Breast epithelium (tissue), 4 donors: ENCODE measurements at places on chromosomes 7 and 10.
A peak's percentile ranks its signal among the peaks of the same experiment; 100 is the strongest.

DNA sequence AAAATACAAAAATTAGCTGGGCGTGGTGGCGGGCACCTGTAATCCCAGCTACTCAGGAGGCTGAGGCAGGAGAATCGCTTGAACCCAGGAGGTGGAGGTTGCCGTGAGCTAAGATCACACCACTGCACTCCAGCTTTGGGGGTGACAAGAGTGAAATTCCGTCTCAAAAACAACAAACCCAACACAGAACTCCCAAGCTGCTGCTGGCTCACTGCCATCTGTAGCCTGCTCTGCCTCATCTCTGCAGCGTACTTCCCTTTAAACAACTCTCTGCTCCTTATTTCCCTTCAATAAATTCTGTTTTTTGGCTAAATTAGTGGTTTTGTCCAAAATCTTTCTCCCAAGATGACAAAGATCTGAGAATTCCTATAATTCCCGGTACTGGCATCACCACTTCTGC, 189.2 kb upstream of the GALNT17 start:
- no peak for DNase-seq

DNA sequence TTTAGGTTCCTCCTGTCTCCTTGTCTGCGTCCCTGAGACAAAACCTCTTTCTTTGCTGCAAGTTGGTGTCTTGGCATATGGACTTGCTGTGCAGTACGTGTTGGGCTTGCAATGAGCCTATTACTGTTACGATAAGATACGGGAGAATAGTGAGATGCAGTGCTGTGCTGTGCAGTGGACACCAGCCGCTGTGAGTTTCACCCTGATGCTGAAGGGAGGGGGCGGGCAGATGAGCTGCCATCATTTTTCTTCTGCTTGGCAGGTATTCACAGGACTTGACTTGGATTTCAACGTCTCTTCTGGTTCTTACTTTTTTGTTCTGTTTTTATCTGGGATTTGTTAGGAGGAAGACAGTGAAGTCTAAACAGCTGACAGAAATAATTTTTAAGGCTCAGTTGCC, 257.1 kb upstream of the PITRM1 start:
- DNase-seq, result no peak

DNA sequence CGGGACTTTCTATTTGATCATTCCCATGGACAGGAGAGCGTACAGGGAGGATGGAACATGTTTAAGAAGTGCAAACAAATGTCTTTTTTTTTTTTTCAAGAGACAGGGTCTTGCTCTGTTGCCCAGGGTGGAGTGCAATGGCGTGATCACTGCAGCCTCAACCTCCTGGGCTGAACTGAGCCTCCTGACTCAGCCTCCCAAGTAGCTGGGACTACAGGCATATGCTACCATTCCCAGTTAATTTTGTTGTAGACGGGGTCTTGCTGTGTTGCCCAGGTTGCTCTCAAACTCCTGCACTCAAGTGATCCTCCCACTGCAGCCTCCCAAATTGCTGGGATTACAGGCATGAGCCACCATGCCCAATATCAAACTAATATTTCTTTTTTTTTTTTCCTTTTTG, 40.5 kb downstream of the SPDYE5 start:
- DNase-seq, result no peak

DNA sequence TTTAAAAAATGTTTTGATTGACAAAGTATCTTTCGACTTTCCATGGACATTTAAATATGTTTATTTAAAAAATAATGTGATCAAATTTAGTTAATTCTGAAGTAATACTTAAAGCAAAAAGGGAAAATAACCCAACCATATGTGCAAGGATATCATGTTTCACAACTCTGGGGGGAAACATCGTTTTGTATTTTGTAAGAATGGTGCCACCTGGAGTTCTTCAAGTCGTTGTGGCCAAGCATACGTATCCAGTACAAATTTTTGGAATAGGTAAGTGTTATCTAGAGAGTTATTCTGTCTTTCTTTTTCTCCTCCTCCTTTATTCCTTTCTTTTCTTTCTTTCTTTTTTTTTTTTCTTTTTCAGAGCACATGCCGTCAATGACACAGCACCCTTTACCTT, 176.2 kb upstream of the CSTF2T start:
- no peak for DNase-seq

GRCh38 chr10:119308551-119309422, 101.4 kb downstream of the GRK5 start:
- DNase-seq, result no peak

DNA sequence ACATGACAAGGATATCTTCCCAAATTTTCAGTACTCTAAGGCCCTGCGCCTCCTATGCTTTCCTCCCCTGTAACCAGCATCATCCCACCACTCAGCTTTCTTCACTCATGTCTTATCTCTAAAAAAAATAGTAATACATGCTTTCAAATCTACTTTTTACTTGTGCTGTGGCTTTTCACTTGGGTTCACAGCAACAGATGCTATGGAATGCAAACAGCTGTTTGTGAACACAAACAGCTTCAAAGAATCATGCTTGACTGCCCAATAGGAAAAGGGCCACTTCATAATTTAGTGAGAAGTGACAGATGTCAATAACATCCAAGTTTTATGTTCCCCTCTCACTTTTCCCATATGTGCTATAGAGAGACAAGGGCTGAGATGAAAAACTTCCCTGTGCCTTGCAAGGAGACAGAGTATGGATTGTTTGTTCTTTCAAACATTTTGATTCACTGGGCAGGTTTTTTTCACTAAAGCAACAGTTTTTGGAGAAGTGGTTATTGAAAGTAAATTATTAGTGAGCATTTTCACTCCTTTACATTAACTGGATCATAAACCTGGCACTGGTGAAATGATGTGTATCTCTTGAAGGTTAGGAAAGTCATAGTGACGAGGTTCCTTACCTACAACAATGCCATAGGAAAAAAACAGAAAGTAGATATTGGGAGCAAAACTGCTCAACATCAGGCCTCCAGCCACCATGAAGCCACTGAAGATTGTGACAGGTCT, 37.3 kb downstream of the SLC16A9 start:
- no peak for DNase-seq

DNA sequence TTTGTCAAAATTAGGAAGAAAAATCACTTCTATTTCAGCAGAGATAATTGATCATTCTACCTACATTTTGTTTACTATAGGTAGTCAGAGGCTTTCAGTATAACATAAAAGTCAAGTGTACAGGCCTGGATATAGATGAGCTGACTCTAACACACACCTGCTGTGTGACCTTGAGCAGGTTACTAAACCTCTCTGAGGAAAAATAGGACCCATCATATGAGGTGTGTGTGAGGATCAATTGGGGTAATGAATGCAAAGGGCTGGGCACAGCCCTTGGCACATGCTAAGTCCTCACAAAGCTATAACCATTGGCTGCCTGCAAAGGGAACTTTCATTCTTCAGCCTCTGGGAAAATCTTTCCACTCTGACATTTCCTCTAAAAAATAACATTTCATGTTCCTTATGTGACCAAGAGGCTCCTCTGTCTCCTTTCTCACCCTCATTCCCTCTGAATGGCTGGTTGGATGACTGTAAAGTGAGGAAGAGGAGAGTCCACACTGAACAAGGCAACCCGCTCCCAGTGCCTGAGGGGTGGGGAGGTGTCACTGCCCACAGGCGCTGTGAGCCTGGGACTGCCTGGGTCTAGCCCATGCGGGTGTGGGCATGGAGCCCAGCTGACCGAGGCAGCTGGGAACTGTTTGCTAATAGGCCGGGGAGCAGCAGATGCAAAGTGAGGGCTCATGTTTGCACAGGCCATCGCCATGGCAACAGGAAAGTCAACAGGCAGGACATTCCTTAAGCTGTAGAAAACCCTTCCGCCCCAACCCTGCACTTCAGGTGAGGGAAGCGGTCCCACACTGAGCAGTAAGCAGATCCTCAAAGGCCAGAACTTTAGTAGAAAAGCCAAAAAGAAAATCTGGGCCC, 36.8 kb downstream of the MYOF start:
- peak; percentile 96 for DNase-seq

DNA sequence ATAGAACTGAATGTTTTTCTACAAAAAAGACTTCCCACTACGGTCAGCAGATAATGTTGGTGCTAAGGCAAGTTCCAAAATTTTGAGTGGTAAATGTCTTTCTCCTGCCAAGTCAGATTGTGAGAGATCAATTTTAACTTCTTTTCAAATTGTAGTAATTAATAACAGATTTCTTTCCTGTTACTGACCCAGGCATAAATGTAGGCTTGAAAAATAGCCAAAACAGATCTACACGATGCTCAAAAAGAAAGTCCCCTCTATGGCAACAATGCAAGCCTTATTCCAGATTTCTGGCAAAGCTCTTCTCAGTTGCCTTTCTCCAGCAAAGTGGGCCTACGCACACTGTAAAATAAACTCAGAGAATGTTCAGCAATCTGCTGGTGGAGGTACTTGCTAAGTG, 641.0 kb upstream of the NRP1 start:
- DNase-seq, result no peak

DNA sequence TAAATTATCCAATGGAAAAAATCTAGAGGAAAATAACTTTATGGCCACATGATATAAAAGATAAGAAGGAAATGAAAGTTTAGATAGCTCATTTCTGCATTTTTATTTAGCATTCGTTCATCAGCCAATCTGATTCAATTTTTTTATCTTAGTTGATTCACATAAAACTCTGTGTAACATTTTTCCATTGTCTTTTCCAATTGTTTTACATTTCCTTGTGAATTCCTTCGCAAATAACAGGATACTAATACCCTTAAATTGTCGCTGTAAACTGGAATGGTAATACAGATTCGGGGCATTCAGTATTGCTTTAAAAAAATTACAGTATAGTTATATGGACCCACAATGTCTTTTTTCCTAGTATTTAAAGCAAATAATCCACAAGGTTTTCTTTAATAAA, 136.4 kb downstream of the CUBN start:
- no peak for DNase-seq

GRCh38 chr10:88538048-88538447, 45.1 kb downstream of the RNLS start:
- no peak for DNase-seq

DNA sequence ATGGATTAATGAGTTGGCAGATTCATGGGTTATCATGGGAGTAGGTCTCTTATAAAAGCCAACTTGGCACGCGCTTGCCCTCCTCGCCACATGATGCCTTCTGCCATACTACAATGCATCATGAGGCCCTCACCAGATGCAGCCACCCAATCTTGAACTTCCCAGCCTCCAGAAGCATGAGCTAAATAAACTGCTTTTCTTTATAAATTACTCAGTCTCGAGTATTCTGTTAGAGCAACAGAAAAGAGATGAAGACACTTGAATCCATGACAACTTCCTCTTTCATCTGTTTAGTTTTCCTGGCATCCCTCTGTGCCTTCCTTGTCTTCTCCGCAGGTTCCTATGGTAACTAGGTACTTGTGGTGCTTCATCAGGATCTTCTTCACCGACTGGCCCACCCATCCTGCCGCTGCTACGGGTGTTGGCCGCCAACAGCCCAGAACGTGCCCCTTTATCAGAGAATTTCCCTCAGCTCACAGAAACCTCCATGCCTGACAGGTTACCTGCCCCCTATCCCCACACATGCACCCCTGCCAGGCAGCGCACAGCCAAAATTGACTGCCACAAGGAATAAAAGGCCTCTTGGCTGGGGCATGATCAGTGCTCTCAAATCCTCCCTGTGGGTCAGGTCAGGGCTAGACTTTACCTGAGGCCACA, 28.0 kb upstream of the PPIF start:
- no peak for DNase-seq

DNA sequence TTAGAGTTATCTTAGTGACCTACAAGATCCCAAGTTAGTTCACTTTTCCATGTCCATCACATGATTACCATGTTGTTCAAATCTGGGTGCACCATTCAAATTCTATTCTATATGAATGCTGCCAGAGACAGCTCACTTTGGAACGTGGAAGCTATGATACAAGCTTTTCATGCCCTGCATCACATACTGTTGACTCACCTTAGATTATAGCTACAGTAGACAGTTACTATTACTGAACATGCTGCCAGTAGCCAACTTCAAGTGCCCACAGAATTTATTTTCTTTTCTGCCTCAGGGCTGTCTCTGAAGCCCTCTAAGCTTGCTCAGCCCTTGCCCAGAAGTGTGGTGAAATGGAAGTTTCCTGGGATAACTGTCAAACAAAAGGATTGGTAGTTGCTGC, 231.1 kb downstream of the GPR158 start:
- no peak for DNase-seq

DNA sequence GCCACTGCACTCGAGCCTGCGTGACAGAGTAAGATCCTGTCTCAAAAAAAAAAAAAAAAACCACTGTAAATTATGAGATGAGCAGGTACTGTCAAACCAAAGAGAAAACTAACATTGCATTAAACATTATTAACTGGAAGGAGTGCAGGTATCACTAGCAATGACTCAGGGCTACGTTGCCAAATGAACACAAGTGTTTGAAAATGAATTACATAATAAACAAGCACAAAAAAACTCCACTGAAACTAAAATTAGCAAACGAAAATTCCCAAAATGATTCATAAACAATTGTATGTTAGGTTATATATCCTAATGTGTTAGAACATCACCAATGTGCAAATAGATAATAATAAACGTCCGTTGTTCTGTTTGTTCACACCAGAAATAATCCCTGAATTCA, 42.8 kb downstream of the NSUN6 start:
- no peak for DNase-seq

GRCh38 chr10:3400348-3400747, 227.8 kb upstream of the PITRM1 start:
- no peak for DNase-seq

DNA sequence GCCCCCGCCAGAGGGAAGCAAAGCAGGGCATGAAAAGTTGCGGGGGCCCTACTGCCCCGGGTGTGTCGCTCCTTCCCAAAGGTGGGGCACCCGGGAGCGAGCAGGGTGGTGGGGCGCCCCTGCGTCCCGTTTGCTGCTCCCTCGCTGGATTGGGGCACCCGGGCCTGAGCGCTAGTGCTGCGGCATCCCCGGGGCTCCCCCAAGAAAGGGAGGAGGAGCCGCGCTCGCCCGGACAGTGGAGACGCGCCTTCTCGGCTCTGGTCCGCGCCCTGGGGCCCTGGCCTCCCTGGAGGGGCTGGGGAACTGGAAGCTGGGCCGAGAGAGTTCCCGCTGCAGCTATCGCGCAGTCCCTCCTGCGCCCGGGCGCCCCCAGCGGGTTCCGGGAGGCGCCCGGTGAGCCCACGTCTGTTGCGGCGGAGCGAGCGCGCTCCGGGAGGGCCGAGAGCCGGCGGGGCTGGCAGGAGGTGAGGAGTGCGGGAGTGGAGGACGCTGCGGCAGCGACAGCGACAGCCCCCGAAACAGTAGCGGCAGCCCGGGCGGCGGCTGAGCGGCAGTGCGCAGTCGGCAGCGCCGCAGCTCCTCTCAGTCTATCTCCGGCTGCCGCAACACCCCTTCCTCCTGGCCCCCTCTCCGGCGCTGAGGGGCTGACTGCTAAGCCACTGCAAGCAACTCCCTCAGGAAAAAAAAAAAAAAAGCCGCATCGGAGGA, 504 bp upstream of the BMPER start:
- no peak for DNase-seq

- DNase-seq, result no peak
Observed at GRCh38 chr10:51108406-51108805, 34.1 kb downstream of the PRKG1 start.

DNA sequence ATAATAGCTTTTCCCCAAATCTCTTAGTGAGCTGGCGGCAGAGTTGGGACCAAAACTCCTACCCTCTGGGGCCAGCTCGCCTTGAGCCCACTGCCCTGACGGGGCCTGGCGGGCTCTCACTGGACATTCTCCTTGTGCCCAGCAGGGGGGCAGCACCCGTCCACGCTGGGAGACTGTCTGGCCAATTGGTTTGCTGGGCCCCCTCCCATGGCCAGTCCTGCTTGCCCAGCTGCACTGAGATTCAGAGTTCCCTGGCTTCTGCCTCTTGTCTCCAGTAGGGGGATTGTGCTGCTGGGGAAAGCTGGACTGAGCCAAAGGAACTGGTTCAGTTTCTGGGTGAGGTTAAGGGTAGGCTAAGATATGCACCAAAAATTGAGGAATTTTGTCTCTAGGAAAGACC, 59.8 kb downstream of the RAMP3 start:
- no peak for DNase-seq

GRCh38 chr7:7595451-7595850, 28.8 kb downstream of the MIOS start:
- no peak for DNase-seq
